ENCODE measurements at places on chromosomes 3 and 15.
A peak's percentile ranks its signal among the peaks of the same experiment; 100 is the strongest.

GRCh38 chr3:188154809-188155574 is 1.0 kb downstream of the LPP start:
- DNase-seq = peak; percentile 31

GRCh38 chr15:69751566-69751965 is 298.9 kb downstream of the RPLP1 start:
- DNase-seq = peak; percentile 44

- DNase-seq = peak; percentile 69
Observed at GRCh38 chr3:160395297-160395696, 3.7 kb downstream of the IFT80 start.

- DNase-seq = no peak
Observed at GRCh38 chr3:160065282-160065681, 76.6 kb downstream of the IL12A start.

GRCh38 chr3:29758108-29758433 is 477.2 kb downstream of the RBMS3 start:
- DNase-seq = peak; percentile 51

DNA sequence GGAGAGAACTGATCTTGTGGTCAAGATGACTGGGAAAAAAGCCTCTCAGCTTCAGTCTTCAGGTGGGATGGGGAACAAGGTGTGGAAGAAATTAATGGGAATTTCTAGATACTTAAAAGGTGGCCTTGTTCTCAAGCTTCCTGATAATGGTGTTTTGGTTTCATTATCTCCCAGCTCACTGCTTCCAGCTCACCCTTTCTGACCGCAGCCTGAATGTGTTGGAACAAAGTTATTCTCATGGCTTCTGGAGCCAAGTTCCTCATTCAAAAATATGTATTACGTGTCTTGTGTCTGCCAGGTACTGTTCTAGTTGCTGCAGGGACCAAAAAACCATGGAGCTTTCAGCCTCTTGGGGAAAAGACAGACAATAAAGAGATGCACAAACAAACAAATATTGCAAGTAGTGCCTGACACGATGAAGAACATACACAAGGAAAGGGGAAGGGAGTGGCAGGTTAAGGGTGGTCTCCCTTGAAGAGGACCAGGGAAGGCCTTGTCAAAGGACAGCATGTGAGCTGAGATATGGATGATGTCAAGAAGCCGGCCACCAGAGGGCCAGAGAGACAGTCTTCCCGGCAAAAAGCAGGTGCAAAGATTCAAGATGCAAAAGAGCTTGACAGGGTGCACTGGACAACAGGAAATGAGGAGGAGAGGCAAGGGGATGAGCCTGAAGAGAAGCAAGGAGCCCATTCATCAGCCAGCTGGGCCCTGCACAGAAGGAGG is 35.5 kb downstream of the ARRDC4 start:
- peak; percentile 18 for DNase-seq

- DNase-seq = no peak
Observed at GRCh38 chr3:171397089-171397488, 63.1 kb downstream of the TNIK start.

GRCh38 chr15:78085928-78086327 is 6.4 kb upstream of the SH2D7 start:
- peak; percentile 73 for DNase-seq

GRCh38 chr15:92533298-92533697 is 122.3 kb downstream of the FAM174B start:
- no peak for DNase-seq

DNA sequence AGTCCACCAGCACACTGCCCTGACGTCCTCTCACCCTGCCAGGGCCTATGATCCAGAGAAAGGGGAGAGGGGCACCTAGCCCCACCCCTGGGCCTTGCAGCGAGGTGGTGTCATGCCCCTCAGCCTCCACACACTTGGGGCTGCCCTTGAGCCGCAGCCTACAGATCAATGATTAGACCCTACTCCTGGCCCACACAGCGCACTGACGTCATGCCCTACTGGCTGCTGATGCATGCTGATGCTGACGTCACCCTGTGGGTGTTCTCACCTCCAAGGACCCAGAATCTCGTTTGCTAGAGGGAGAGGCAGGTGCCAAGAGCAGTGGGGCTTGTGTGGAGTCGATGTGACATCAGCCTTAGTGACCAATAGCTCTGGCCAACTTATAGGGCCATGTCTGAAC is 18.0 kb downstream of the ARL14 start:
- DNase-seq = no peak

Data from GM03348 (cell line).